ENCODE measurements at places on chromosomes 13 and 19.

DNA sequence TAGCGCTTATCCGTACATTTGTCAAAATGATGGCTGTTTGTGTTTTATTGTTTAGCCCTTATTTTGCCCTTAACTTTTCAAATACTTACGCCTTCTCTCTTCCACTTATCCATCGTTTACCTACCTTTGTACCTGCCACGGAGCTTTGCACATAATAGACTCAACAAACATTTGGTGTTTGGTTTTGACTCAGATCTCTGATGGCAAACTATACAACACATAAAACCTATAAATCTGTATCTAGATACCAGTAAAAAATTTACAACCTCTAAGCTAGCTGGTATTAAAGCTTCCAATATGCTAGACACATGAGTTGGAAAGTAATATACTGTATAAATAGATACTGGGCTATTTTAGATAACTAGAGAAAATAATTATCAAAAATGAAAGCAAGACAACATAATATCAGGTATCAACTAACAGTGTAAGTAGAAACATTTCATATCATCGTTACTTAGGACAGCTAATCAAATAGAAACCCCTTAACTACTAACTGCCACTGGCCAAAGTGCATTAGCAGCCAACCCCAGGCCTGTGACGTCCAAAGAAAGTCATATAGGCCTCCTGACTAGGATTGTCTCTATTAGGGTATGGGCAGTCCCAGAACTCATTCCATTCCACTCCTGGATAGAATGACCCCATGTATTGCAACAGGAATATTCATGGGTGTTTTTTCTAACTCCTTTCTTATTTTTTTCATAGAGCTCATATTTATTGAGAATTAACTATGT is 53.8 kb downstream of the KCTD12 start:
- DNase-seq: no peak

DNA sequence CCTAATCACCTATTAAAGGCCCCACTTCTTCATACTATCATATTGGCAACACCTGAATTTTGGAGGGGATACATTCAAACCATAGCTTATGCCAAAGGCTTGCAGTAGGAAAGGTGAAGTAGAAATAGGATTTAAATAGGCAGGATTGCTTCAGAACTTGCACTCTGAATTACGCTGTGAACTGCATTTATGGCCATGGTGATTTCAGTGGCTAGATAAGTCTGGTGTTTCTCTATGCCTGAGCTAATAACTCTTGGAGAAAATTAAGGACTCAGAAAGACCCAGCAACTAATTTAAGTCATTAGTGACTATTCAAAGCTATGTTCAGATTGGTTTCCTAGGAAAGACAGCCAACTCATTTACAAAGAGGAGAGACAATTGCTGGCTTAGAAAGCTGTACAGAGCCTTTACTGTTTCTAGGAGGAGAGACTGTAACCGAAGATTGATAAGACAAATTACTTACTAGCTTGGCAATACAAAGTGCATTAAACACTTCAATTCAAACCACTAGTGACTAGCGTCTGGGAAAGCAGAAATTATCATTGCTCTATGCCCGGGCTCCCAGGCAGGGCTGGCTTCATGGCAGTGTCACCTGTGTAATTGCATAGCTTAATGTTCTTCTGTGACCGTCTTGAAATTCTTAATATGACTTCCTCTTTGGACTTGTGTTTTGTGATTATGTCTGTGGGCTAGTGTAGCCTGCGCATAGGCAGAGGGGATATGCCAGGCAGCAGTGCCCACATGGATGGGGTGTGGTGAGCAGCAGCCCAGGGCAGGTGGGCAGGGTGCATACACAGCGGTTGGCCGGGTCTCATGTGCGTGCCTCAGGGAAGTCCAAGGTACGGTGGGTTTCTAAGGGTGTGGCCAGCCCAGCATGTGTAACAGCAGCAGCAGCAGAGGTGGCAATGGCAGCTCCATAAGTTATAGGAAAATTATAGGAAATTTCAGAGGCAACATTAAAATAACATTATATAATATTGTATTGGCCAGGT is 60.1 kb downstream of the KL start:
- no peak for DNase-seq

GRCh38 chr13:107827840-107828549 is 387.3 kb downstream of the LIG4 start:
- DNase-seq: no peak

GRCh38 chr13:74574964-74575728 is 440.9 kb upstream of the KLF12 start:
- no peak for DNase-seq

GRCh38 chr13:34153428-34154180 is 335.7 kb downstream of the RFC3 start:
- peak; percentile 23 for DNase-seq

DNA sequence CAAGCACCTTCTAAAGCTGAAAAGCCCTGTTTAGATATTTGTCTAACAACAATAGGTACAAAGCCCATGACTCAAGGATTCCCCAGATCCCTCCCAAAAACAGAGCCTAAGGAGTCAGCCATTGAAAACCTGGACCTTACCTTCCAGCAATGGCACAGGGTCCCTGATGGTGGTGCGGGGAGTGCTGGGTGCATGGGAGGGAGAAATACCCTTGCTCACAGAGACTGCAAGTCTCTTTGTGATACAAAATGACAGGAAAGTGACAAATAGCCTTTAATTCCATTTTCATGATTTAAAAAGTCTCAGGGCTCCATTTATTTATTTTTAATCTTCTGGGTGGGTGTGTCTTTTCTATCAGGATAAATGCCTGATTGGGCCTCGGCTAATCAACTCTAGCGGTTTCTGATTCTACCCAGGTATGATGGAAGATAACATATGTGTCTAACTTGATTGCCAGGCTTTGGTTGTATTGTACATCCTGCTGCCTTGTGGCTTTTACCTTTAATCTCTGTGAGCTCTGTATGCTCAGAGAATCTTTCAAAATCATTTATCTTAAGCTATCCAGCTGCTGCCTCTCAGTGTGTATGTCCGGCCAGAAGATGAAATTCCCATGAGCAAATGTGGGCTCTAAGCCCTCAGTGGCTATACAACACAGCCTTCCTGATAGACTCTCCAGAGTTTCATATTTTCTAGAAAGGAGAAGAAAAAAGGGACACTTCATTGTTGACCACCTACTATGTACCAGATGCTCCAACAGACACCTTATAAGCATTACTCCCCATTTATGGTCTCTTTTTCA is 54.6 kb upstream of the FAM124A start:
- DNase-seq: no peak

- no peak for DNase-seq
These were observed 33.5 kb downstream of the CYSLTR2 start for GRCh38 chr13:48687249-48687648.

DNA sequence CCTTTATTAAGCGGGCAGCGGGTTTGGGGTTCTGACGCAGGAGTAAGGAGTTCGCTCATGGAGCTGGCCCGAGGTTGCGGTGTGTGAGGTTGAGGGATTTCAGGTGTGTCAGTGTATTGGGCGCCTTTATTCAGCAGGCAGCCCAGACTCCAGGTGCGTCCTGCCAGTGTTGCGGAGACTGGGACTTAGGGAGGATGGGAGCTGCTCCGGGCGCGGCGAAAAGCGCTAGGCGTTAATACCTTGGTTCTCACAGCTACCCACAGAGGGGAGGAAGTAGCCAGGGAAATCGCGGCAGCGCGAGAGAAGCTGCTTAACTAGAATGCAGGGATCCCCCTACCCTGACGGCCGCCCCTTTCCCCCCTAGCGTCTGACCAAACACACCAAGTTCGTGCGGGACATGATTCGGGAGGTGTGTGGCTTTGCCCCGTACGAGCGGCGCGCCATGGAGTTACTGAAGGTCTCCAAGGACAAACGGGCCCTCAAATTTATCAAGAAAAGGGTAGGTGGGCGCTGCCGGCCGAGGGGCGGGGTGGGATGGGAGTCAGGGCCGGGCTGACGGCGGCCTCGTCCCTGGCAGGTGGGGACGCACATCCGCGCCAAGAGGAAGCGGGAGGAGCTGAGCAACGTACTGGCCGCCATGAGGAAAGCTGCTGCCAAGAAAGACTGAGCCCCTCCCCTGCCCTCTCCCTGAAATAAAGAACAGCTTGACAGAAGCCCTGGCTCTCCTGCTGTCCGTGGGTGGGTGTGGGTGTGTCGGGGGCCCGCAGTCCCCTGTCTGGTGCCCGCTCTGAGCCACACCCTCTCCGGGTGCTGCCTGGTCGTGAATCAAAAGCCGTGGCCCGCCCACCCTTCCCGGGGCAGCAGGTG is 1.1 kb downstream of the RPL36 start:
- peak; percentile 58 for DNase-seq

GRCh38 chr13:61029064-61029463 is 386.6 kb downstream of the PCDH20 start:
- DNase-seq: no peak
